ENCODE measurements at places on chromosomes 2 and 18. TPM values are rescaled to one million over a fixed set of nuclear protein-coding genes. Genes with fewer than 3 reads are reported as not detected.
A peak's percentile ranks its signal among the peaks of the same experiment; 100 is the strongest.

- no peak overlapping the region for H3K4me3 ChIP-seq
- H3K27me3 ChIP-seq, result no peaks in the 10 kb centered on the region
- H3K27ac ChIP-seq, result no peak overlapping the region
- H3K36me3 ChIP-seq, result no peaks in the 10 kb centered on the region
Measured at GRCh38 chr2:2536416-2537056, 205.5 kb upstream of the MYT1L start.

DNA sequence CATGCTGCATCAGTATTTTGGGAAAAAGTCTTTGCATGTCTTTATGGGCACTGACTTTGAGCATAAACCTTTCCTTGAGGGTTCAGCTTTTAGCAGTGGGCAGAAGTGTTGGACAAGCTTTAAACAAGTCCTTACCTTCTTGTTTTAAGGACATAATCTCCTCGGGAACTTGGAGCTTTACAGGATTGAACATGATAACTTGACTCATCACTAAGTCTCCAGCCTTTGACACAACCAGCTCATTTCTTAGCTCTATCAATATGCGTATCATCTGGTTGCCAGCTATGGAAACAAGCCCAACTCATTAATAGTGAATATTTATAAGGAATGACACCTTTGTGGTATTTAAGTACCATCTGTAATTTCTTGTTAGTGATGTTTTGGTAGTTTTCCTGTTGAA, 21.0 kb upstream of the RAB27B start:
- H3K4me3 ChIP-seq, result no peak overlapping the region
- no peak overlapping the region for H3K27ac ChIP-seq
- no peaks in the 10 kb centered on the region for H3K27me3 ChIP-seq
- no peaks in the 10 kb centered on the region for H3K36me3 ChIP-seq
- DNase-seq, result no peak

DNA sequence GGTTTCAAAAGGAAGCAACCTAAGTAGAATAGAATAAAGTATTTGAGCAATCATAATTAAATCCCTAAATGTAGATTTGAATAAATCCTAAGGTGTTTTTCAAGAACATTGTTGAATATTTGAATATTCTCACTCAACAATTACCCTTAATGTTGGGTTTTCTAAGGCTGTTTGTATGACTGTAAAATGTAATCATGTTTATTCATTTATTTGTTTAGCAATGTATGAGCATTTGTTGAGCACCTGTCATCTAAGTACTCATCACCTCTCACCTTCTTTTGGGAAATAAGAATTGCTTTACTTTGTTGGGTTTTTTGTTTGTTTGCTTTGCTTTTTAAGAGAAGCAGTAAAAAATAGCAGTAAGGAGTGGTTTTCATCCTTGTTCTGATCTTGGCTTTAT, 66.0 kb downstream of the MAPRE2 start:
- no peaks in the 10 kb centered on the region for H3K27me3 ChIP-seq
- DNase-seq, result no peak
- no peaks in the 10 kb centered on the region for H3K36me3 ChIP-seq
- no peak overlapping the region for H3K4me3 ChIP-seq
- H3K4me1 ChIP-seq, result no peaks in the 10 kb centered on the region

GRCh38 chr2:241616168-241617125, 20.5 kb downstream of the THAP4 start:
- no peak for DNase-seq
- no peaks in the 10 kb centered on the region for H3K4me1 ChIP-seq
- no peaks in the 10 kb centered on the region for H3K27me3 ChIP-seq
- peak overlapping the region; percentile 33 for H3K4me3 ChIP-seq

GRCh38 chr2:110906613-110907298, 174.4 kb downstream of the ACOXL start:
- H3K4me1 ChIP-seq, result no peaks in the 10 kb centered on the region
- H3K36me3 ChIP-seq, result no peaks in the 10 kb centered on the region
- no peak overlapping the region for H3K4me3 ChIP-seq
- H3K27me3 ChIP-seq, result no peaks in the 10 kb centered on the region
- no peak for DNase-seq
- no peak overlapping the region for H3K27ac ChIP-seq

GRCh38 chr18:79802298-79802697, 4.6 kb downstream of the KCNG2 start:
- H3K36me3 ChIP-seq, result no peaks in the 10 kb centered on the region
- no peak for DNase-seq
- H3K27ac ChIP-seq, result no peak overlapping the region
- H3K4me3 ChIP-seq, result no peak overlapping the region
- H3K4me1 ChIP-seq, result peaks cover 20% of the 10 kb centered on the region

The TEKT4 gene
- not detected for total RNA-seq

The TMEM200C gene
- not detected for total RNA-seq

Data from esophagus squamous epithelium (tissue), 5 donors.